ENCODE measurements at places on chromosomes 4 and X.

- no peak for DNase-seq
These were observed 6.7 kb upstream of the HGFAC start for GRCh38 chr4:3434881-3435685.

- no peak for DNase-seq
These were observed 73.7 kb upstream of the STIM2 start for GRCh38 chr4:26786916-26787315.

- DNase-seq, result no peak
These were observed 241.2 kb downstream of the PCDH10 start for GRCh38 chr4:133390198-133390855.

GRCh38 chrX:12245650-12246645, 107.7 kb downstream of the FRMPD4 start:
- peak; percentile 73 for DNase-seq

DNA sequence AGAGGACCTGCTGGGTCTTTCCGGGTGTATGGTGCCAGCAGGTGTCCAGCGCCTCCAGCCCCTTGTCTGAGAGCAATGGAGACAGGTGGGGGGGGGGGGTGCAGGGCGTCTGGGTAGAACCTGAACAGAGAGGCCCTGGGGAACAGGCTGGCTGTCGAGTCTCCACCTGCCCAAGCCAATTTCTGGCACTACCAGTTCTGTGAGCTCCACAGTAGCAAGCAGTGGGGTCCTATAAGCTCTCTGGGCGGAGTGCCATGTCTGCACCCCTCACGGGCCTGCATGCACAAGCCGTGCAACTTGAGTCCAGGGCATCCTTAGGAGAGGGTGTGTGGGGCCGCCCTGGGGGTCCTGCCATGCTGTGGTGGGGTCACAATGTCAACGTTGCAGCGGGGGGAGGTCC, 10.1 kb upstream of the FGFR3 start:
- no peak for DNase-seq

- DNase-seq, result peak; percentile 78
These were observed 5.9 kb downstream of the APOO start for GRCh38 chrX:23901805-23902204.

DNA sequence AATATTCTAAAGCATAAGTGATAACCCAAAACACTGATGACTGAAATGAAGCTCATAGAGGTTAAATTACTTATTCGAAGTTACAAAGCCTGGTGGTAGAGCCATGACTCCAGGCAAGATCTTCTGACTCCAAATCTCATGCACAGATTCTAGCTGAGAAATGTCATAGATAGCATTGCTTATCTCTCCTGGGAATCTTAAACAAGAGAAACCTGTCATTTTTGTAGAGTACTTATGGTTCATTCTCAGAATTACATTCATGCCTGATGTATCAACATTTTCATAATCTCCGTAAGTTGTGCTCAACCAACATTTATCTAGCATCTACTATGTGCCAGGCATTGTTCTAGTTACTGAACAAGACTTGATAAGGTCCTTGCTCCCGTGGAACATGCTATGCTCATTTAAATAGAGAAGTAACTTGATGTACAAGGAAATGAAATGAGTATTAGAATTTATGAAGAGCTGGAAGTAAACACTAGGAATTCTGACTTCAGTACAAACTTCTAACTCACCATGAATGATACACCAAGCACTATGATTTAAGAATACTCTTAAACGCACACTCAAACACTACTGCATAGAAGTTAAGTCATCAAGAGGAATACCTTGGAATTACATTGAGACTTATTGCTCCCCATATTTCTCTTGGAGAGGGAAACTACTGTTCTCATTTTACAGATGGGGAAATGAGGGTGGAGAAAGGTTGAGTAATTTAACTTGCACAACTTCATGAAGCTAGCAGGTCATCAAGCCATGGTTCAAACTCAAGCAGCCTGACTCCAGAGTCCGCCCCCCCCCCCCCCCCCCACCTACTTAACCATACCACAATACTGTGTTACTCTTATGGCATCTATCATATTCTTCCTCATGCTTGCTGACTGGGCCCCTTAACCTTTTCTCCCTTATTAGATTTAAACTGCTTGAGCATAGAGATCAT, 45.4 kb downstream of the MBNL3 start:
- no peak for DNase-seq

DNA sequence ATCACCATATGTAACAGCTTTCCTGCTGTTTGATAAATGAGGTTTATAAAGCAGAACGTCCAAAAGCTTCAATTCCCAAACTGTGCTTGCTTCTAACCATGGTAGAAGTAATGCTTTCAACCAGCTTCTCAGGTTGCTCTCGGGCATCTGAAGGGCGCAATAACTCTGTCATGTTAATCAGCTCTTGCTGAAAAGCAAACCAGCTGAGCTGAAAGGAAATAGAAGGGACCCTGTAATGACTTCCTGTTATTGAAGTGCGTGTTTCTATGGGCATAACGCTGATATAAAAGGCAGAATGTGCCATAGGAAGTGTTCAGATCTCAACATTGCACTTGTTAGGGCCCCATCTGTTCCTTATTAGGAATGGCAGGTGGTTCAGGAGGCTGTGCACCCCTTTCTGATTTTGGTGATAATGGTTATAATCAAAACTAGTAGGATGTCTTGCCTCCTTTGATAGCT, 21.2 kb downstream of the HERC3 start:
- peak; percentile 32 for DNase-seq

GRCh38 chrX:65932173-65933084, 107.5 kb downstream of the VSIG4 start:
- no peak for DNase-seq

DNA sequence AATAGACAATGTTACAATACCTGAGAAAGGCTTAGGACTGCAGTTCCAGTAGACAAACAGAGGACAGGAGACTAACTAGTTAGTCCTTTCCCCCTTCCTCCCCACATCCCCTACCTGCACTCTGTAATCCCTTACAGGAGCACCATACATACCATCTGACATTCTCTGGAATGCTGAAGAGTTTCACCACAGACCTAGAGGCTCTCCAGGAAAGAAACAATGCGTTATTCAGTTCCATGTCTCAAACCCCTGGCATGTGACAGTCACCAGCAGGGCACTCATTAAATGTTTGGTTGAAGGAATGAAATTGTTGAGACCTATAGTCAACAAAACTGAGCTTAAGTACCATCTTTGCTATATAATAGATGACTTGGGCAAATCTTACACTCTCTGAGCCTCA, 100.2 kb upstream of the USP38 start:
- no peak for DNase-seq

DNA sequence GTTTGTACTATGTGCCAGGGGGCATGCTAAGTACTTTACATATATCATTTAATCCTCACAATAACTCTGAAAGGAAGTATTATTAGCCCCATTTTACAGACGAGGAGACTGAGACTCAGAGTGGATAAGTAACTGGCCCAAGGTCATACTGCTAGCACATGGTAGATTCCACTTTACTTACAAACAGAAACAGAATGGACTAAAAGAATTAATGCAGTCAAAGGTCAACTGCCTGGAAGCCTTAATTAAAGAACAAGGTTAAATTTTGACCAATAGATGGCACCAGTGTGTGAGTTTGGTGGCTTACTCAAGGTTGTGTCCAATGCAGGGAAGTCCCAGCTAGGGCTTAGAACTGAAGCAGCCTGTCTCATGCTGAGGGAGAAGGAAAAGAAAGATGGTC, 4.7 kb downstream of the RIPPLY1 start:
- peak; percentile 58 for DNase-seq

DNA sequence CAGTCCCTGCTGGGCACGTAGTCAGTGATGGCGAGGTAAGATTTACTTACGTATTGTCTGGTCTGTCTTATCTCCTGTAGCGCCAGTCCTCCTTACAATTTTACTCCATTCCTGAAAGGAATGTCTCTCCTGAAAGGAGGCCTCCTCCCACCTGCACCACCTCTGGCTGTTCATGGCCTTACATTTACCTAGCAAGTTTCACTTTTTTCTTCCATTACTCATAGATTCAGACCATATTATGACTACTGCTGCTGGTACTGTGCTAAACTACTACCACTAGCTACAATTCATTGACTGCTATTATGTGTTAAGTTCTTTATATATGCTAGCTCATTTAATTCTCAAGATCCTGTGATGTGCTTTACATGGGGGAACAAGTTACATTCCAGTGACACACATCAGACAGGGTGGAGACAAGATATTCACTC, 189.9 kb downstream of the BMPR1B start:
- no peak for DNase-seq

GRCh38 chr4:155072417-155072816, 136.0 kb upstream of the NPY2R start:
- no peak for DNase-seq

GRCh38 chrX:145729635-145730034, 88.0 kb upstream of the SLITRK2 start:
- peak; percentile 72 for DNase-seq

DNA sequence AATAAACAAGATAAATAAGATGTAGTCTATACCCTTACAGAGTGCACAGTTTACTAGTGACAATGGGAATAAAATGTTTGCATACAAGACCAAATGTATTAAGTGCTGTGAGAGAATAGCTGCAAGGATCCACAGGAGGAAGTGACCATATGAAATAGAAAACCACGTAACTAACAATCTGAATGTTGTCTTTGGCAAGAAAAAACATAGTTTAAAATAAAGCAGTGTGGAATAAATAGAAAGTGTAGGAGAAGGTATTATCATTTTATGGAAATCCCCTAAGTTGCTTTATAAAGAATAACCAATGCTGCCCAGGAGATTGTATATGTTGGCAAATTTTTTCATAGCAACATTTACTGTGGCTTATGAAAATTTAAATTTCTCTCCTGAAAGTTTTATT, 116.1 kb downstream of the PCDH7 start:
- DNase-seq, result peak; percentile 68

GRCh38 chrX:37926700-37927099, 79.3 kb upstream of the DYNLT3 start:
- peak; percentile 48 for DNase-seq

- DNase-seq, result peak; percentile 97
These were observed 36.9 kb downstream of the FHDC1 start for GRCh38 chr4:152972821-152973628.

- no peak for DNase-seq
These were observed 181.6 kb downstream of the HNRNPD start for GRCh38 chr4:82192017-82192673.

GRCh38 chr4:119835613-119835910, 207.0 kb upstream of the PDE5A start:
- peak; percentile 35 for DNase-seq

DNA sequence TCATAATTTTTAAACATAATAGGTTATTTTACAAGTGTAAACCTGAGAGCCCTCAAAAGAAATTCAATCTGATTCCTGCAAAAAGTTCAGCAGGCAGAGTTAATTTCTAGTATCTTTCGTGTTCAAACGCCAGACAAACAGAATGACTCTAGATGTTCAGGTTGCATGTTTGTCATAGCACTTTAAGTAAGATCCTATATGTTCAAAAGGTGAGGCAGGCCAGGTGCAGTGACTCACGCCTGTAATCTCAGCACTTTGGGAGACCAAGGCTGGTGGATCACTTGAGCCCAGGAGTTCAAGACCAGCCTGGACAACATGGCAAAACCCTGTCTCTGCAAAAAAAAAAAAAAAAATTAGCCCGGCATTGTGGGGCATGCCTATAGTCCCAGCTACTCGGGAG, 1.1 kb upstream of the RASSF6 start:
- DNase-seq, result no peak

DNA sequence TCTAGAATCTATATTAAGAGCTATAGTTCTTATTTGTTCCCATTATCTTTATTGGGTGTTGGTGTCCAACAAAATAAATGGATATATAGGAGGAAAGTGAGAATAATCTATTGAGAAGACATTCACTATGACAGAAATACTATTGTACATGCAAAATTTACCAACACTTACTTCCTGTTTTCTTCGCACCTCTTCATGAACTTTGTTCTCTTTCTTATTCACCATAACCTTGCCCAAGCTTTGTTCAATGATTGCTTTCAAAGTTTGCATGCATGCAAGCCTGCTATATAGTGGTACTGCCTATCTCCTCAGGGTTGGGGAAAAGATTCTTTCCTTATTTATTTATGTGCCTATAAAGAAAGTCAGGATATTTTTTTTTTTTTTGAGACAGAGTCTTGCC, 176.4 kb upstream of the JADE1 start:
- no peak for DNase-seq
